ENCODE measurements at places on chromosomes 3 and 15. TPM values are rescaled to one million over a fixed set of nuclear protein-coding genes. Genes with fewer than 3 reads are reported as not detected.

Gene ADGRG7
- not detected for total RNA-seq

Gene CLDN16
- 0.96 TPM for total RNA-seq

Gene ERC2
- total RNA-seq, result 2.4 TPM

Gene ATP13A5
- 0.03 TPM for total RNA-seq

Gene TIMMDC1
- 84.0 TPM for total RNA-seq

Gene RHCG
- 0.67 TPM for total RNA-seq

Gene MRAS
- 32.0 TPM for total RNA-seq

Gene GP9
- total RNA-seq, result not detected

Gene HEMK1
- total RNA-seq, result 15.5 TPM

Gene SERPINI2
- not detected for total RNA-seq

Gene EXOG
- total RNA-seq, result 3.5 TPM

Gene C3orf22
- not detected for total RNA-seq

Gene SLC9C1
- total RNA-seq, result 0.41 TPM

Gene FYCO1
- 4.9 TPM for total RNA-seq

Gene BBS4
- total RNA-seq, result 55.1 TPM

Gene PPP1R14D
- not detected for total RNA-seq

Gene C3orf85
- not detected for total RNA-seq

Gene VWA5B2
- not detected for total RNA-seq

Gene CKMT1A
- 26.1 TPM for total RNA-seq

Gene FBN1
- 3.9 TPM for total RNA-seq

Gene GADL1
- total RNA-seq, result not detected

Gene CHST13
- 2.5 TPM for total RNA-seq

Gene SIN3A
- 42.7 TPM for total RNA-seq

Gene BTD
- total RNA-seq, result 18.1 TPM

Gene CCDC191
- total RNA-seq, result 0.80 TPM

Gene ZNF502
- 0.62 TPM for total RNA-seq

Gene TPRG1
- total RNA-seq, result 1.4 TPM

Gene NLGN1
- 8.8 TPM for total RNA-seq

Gene CDHR4
- total RNA-seq, result not detected

Gene SLC6A1
- 1.7 TPM for total RNA-seq

Gene LTF
- not detected for total RNA-seq

Gene MESP1
- 1.6 TPM for total RNA-seq

Gene CCDC39
- not detected for total RNA-seq

Gene AGBL1
- total RNA-seq, result not detected

Gene WDR5B
- total RNA-seq, result 1.1 TPM

Gene ABI3BP
- total RNA-seq, result not detected

Gene PLSCR2
- total RNA-seq, result 5.1 TPM
